ENCODE measurements at places on chromosomes 2 and 18.

DNA sequence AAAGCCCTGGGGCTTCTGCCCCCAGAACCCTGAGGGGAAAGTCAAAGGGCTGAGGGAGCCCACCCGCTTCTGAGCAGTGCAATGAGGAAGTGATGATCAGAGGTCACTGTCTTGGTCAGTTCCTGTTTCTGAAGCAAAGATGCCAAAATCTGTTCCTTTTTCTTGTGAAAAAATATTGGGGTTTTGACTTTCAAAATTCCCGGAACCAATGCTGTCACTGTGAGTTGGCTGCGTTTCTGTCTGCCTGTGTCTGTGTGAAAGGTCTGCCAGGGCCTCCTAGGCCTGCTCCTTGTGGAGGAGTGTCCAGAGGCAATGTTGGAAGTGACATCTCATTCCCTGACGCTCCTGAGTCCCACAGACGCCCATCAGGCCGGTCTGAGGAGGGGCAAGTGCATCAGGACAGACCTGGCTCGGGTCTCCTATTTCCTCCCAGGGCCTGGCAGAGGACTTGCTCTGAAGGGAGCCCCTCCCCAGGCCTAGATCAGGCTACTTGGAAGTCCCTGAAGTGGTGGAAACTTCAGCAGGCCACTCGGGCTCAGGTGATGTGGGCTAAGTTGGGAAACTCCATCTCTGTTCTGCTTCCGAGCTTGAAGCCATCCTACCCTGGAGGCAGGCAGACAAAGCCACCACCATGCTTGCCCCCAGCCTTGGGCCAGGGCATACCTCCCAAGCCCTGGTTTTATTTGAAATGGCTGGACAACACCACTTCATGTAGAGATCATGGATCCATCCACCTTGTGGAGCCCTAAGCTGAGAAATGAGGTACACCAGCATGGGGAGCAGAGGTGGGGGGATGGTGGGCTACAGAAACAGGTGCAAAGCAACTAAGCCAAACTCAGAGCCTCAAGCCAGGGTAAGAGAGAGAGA lies 51.0 kb downstream of the PKDCC start:
- DNase-seq, result no peak

DNA sequence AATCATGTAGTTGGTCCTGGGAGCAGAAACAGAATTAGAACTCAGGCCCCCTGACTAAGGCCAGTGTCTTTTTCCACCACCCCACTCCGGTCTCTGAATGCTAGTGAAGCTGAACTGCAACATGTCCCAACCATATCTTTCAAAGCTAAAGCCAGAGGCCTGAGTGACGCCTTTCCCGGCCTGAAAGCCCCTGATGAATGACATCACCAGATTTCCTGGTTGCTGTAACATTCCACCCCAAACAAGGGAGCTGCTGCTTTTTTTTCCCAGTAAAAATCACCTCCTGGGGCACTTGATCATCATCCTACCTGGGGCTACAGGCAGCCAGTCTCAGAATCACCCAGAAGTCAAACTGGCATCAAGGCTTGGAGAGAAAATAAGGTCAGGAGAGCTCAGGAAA lies 162.7 kb downstream of the ARL4C start:
- no peak for DNase-seq

GRCh38 chr2:17911491-17912260 lies 33.2 kb downstream of the KCNS3 start:
- DNase-seq, result no peak

GRCh38 chr2:199527071-199527470 lies 69.3 kb upstream of the SATB2 start:
- DNase-seq, result no peak

DNA sequence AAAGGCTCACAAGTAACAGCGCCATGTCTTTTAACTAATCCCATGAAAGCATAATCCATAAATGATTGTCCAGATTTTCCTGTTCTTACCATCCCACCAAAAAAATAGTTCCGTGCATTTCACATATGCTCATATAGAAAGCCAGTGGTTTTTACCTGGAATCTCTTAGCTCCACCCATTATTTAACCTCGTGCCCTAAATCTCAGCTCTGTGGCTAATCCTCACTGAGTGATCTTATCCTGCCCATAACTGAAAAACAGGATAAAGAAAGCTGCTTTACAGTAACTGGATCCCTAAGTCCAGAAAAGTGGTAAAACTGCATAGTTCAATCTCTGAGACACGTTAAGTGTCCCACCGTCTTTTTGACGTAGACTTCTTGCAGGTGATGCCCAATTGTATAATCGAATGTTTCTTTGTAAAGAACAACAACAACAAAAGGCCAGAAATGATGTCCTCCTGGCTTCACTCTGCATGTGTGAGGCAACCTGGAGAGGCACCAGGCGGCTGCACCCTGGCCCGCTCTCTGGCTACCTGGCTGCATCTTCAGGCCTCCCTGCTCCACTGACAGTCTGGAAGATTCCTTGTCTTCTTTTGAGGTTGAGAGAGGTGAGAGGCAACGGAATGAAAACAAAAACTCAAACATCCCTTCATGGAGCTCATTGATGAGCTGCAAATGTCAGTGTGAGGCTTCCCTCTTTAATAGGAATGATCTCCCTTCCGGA lies 38.6 kb downstream of the FEZ2 start:
- DNase-seq, result no peak

GRCh38 chr2:145626301-145626700 lies 1106.4 kb upstream of the ZEB2 start:
- DNase-seq, result no peak

GRCh38 chr2:99382143-99382542 lies 45.0 kb downstream of the EIF5B start:
- DNase-seq, result no peak

GRCh38 chr18:41532344-41533086 lies 422.5 kb upstream of the PIK3C3 start:
- no peak for DNase-seq

DNA sequence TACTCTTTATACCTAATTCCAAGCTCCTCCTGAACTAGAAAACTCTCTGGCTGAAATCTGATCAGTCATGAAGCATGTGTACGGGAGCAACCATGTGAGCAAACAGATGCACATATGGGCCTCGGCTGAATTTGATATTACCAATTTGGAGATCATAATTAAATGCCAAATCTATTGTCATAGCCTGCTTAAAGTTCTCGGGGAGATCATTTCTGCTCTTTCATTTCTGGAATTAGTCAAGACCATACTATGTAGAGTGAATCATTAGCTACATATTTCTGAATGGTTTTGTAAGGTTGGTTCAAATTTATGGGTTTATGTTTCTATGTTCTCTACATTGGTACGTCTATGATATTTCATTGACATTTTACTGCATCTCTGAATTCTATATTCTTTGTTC lies 205.5 kb downstream of the UBE2E3 start:
- DNase-seq, result no peak

- DNase-seq, result no peak
Measured at GRCh38 chr2:27381577-27382181, 1.1 kb upstream of the ZNF513 start.

- DNase-seq, result no peak
Measured at GRCh38 chr2:191049728-191050639, 36.0 kb upstream of the STAT1 start.

GRCh38 chr18:10300739-10301138 lies 153.7 kb upstream of the APCDD1 start:
- no peak for DNase-seq

GRCh38 chr2:236965021-236965840 lies 120.5 kb upstream of the COPS8 start:
- no peak for DNase-seq

- DNase-seq, result no peak
Measured at GRCh38 chr2:208437755-208438154, 31.2 kb downstream of the PTH2R start.

DNA sequence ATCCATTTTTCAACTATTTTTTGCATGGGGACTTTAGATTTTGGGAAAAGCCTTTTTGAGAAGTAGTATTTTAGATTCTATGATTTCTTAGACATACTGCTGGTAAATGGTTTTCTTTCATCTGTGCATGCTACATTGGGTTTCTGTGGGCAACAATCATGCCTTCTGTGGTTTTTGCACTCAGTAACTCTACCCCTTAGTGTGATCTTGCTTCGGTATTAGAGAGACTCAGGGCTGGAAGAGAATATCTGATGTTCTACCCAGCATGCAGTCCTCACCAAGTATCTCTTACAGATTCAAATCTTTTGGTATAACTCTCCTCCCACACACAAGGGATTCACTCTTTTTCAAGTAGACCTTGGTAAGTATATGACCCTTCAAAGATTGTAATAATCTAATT lies 183.0 kb downstream of the PMAIP1 start:
- no peak for DNase-seq

DNA sequence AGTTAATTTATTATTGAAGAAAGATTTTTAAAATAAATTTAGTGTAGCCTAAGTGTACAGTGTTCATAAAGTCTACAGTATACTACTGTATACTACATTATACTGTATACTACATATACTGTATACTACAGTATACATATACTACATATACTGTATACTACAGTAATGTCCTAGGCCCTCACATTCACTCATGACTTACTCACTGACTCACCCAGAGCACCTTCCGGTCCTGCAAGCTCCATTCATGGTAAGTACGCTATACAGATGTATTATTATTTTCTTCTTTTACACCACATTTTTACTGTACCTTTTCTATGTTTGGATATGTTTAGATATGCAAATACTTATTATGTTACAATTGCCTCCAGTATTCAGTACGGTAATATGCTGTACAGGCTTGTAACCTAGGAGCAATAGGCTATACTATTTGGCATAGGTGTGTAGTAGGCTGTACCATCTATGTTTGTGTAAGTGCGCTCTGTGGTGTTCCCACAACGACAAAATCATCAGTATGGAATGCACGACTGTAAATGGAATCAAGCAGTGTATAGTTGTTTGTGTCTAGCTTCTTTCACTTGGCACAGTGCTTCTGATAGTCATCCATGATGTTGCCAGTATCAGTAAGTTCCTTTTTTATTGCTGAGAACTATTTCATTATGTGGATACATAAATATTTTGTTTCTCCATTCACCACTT lies 245.7 kb downstream of the MTX2 start:
- DNase-seq, result no peak

DNA sequence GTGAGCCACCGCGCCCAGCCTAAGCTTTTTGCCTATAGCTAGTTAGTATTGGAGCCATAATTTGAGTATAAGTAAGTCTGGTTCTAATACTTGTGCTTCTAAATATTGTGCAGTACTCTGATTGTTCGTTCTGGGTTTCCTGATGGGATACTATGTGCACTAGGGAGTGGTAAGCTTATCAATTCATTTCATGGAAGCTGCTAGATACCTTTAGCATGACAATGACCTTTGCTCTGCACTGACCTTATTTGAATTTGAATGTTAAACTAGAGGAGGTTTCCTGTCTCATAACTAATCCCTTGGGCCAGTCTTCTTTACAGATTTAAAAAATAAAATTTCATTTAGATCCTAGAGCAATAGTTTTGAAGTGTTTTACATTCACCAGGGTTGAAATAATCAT lies 125.1 kb downstream of the GPD2 start:
- no peak for DNase-seq

- DNase-seq, result no peak
Measured at GRCh38 chr2:26529406-26530239, 51.7 kb upstream of the OTOF start.

DNA sequence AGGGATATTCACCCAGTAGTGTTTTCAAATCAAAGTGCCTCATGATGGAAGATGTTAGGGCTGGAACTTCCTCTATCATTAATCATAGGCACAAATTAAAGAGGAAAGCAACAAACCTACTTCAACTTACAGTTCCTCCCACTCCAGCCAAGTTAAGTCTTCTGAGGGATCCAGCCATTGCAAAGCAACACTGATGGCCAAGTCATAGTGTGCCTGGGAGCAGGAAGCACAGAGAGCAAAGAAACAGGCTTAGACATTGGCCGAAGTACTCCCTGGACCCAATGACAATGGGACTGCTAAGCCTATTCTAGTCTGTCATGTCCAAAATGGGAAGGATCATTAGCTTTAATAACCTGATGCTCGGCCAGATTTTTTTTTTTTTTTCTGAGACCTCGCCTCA lies 7.0 kb downstream of the C2orf80 start:
- no peak for DNase-seq

DNA sequence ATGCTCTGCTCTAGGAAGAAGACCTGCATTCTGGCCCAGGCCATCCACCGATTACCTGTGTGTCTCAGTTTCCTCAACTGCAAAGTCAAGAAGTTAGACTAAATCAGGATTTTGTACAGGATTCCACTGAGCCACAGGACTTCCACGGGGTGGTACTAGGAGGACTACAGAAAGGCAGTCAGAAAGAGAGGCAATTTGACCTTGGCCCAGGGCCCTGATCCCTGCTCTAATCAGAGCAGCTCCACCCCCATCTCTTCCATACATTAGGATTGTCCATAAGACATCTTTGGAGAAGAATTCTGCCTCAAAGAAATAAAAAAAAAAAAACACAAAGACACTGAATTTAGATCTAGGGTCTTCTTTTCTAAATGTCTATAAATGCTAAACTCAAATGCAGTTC lies 52.8 kb upstream of the TSPYL6 start:
- DNase-seq, result no peak

GRCh38 chr2:221423210-221423804 lies 148.8 kb downstream of the EPHA4 start:
- DNase-seq, result no peak

DNA sequence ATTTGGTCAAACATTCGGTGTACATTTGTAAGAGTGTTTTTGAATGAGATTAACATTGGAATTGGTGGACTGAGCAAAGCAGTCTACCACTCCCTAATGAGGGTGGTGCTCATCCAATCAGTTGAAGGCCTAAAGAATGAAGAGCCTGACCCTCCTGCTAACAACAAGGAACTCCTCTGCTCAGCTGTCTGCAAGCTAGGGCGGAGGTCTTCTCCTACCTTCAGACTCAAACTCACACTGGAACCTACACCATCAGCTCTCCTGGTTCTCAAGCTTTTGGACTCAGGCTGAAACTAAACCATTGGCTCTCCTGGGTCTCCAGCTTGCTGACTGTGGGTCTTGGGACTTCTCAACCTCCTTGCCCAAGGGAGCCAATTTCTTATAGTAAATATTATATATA lies 55.5 kb upstream of the NPAS2 start:
- no peak for DNase-seq

- DNase-seq, result no peak
Measured at GRCh38 chr2:172461591-172462372, 34.4 kb downstream of the ITGA6 start.

DNA sequence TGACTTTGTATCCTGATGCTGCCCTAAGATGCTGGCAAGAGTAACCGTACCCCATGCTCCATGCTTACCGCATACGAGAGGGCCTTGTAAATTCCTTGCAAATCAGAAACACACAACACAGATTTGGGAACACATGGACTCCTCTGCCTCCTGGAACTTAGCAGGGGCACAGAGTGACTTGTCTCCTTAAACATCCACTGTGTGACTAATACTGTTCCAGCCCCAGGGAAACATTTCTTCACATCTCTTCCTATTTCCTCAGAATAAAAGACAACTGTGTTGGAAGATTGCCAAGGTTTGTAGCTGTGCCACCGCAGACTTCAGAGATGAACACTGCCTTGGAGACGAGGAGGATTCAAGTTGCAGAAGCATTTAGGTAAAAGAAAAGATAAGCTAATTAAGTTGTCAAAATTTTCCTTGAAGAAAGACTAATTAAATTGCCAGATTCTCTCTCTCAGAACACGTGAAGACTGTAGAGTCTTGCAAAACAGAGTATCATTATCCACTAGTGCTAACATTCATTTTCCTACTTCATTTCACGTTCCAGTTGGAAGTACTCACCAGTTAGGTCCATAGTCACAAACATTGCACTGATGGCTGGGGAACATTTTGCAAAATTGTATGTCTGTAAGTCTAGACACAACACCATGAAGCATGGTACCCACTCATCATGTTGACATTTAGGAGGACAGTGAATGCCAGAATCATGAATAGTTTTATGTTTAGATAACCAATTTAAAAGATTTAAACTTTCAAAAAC lies 188.8 kb downstream of the TSN start:
- no peak for DNase-seq

Measured in NCI-H1930 (cell line).